ENCODE measurements at places on chromosomes 3 and 15.
A peak's percentile ranks its signal among the peaks of the same experiment; 100 is the strongest.

DNA sequence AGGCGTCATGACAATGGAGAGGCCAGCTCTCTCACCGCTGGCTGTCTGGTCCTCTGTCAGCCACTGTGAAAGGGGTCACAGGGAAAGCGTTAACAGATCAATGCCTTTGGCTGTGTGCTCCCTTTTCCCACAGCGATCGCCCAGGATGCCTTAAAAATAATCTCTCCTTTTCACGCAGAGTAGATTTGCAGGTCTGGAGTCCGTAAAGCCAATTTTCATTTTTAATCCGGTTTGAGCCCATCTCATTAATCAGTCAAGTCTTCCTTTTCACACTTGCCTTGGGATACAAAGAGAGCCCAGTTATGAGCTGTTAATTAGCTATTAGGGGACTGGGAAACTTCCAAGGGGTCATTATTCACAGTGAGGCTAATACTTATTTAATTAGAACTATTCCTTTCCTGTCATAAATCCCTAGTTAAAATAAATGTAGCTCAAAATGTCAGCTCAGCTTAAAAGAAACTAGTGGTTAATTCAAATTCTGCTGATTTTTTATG lies 104.3 kb upstream of the RASGRP1 start:
- no peak for DNase-seq

DNA sequence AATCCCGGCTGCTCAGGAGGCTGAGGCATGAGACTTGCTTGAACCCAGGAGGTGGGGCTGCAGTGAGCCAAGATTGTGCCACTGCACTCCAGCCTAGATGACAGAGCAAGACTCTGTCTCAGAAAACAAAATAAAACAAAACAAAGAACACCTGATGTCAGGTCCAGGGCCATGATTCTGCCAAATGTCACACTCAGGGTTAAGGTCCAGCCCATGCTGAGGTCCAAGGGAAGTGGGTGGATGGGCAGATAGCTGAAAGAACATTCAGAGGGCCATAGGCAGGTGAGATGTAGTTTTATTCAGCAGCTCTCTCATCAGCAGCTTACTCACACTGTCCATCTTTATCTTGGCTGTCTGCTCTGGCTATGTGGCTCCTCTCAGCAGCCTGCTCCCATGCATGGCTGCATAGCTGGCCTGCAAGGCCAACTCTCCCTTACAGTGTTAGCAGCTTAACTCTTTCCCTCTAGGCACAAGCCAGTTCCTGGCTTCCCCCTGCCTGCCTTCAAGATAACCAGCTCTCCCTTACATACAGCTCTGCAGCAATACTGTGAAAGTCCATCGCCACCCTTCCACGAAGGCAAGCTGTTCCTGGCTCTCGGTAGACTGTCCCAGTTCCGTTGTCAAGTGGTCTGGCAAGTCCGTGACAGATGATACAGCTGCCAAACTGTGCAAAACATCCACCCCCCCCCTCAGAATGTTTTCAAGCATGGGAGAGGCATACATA lies 62.4 kb upstream of the SIAH2 start:
- DNase-seq, result no peak

GRCh38 chr3:185558395-185558794 lies 6.0 kb upstream of the LIPH start:
- peak; percentile 71 for DNase-seq

GRCh38 chr15:52101542-52102323 lies 10.8 kb downstream of the BCL2L10 start:
- DNase-seq, result no peak

DNA sequence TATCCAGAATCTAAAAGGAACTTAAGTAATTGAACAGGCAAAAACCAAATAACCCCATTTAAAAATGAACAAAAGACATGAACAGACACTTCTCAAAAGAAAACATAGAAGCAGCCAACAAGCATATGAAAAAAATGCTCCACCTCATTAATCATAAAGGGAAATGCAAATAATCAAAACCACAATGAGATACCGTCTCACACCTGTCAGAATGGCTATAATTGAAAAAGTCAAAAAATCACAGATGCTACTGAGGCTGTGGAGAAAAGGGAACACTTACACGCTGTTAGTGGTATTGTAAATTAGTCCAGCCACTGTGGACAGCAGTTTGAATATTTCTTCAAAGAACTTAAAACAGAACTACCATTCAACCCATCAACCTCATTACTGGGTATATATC lies 220.7 kb downstream of the MEX3B start:
- no peak for DNase-seq

DNA sequence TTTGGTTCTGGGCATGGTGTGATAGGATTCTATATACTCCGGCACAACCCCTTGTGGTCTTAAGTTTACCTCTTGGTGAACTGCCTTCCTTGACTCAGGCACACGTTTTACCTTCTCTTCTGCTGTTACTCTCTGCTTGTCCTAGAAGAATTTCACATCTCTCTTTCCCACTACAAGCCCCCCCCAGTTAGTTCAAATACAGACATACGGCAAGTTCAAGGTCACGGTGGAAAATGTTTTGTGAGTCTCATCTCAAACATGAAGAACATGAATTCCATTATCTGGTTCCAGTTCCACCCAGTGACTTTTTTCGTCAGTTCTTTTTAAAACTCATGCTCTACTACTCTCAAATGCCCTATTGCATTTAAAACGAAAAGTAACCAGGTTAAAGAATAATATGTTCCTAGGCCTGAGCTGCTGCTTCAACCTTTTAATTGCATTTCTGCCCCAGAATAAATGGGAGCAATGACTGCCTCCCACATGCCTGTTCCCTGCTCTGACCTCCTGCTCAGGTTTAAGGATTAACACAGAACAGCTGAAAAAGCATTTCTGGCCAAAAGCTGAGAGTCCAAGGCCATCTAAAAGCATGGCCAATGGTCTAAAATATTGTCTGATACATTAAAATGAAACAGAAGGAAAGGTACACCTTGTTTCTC lies 132.8 kb downstream of the OSBPL10 start:
- DNase-seq, result no peak
